ENCODE measurements at places on chromosomes 12 and 14. TPM values are rescaled to one million over a fixed set of nuclear protein-coding genes. Genes with fewer than 3 reads are reported as not detected.

DNA sequence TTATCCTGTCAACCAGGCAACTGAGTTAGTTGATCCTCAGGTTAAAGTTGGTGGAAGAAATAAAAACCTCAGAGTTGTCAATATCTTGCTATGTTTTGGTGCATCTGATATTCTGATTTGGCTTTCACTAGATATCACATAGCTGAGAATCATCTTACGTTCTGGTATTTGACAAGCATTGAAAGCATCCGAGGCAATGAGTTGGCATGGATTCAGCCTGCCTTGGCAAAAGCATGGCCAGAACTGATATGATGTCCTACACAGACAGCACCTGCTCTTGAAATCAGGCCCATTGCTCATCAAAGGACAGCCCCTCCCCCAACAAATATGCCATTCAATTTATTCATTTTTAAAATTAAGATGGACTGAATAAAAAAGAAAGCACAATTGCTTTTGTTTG is 320.7 kb upstream of the ATP2B1 start:
- no peak for DNase-seq

- no peak for DNase-seq
Observed at GRCh38 chr12:108699955-108700563, 31.3 kb downstream of the CORO1C start.

GRCh38 chr12:116210131-116210530 is 67.4 kb downstream of the MED13L start:
- no peak for DNase-seq

DNA sequence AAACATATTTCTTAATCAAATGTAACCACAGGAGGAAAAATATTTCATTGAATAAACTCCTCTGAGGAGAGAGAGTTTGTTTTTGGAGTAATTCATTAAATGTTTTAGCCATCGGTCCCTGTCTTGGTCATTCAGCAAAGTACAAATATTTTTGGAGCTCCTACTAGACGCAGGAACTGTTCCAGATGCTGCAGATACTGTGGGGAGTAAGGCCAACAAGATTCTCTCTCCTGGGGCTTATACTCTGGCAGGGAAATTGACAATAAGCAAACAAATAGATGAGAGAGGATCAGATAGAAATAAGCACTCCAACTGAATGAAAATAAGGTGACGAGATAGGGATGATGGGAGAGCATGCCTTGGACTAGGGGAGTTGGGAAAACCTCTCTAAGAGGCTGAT is 264.1 kb downstream of the TTC8 start:
- no peak for DNase-seq

RNASE7 gene
- total RNA-seq = not detected

PFDN5 gene
- total RNA-seq = 523 TPM

METTL1 gene
- 173 TPM for total RNA-seq

Data from SJSA1 (cell line).